ENCODE measurements at places on chromosomes 4 and X.

- DNase-seq = no peak
These were observed 283.2 kb upstream of the CPEB2 start for GRCh38 chr4:14719053-14719452.

- no peak for DNase-seq
These were observed 902.5 kb downstream of the FAM133A start for GRCh38 chrX:94576367-94577004.

- DNase-seq = no peak
These were observed 62.4 kb upstream of the RXFP1 start for GRCh38 chr4:158459085-158459820.

DNA sequence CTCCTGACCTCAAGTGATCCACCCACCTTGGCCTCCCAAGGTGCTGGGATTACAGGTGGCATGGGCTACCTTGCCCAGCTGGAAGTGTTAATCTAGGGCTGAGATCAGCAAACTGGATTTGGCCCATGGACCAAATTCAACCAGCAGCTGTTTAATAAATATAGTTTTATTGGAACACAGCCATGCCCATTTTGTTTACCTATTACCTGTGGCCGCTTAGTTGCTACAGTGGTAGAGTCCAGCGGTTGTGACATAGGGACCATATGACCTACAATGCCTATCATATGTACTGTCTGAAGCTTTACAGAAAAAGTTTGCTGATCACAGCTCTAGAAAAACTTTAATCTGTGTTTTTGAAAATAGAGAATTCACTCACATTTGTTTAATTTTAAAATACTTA lies 17.2 kb upstream of the PDHA1 start:
- DNase-seq = no peak

GRCh38 chr4:31737419-31737818 lies 1017.2 kb downstream of the PCDH7 start:
- DNase-seq = no peak

DNA sequence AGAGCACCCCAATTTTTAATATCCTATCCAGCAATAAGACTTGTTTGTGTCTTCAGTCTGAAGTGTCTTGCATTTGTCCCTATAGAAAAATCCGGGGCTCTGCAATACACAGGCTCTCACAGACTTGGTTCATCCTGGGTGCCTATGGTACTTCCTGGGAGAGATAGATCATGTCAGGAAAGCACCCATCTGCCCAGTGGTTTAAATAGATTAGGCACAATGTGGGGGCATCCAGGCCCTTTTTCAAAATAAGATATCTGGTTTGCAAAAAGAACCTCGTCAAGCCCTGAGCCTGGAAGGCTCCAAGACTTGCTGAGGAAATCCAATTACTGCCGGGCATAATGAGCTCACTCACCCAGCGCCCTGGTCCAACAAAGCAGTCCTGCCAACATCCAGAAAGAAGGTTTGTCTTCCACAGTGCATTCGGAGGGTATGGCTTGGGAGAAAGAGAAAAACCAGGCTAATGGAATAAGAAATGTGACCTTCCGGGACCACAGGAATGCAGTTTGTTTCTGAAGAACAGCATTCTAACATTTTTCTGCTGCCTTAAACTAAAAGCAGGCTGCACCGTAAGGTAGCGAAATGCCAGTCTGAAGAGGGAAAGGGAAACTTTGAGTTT lies 11.6 kb downstream of the JAKMIP1 start:
- no peak for DNase-seq

DNA sequence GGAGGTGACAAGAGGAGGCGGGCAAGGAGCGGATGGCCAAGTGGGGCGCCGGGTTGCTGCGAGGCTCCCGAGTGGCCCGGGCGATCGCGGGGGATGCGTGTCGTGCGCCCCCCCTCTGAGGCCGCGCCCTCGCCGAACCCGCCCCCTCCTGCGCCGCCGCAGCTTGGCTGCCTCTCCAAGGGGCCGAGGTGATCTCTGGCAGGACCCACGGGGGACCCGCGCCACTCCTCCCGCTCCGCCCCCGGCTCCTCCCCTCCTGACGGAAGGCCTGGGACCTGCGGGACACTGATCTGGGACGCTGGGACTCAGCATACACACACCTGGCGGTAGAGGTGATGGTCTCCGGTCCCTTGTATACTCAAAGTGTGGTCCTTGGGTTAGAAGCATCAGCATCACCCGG lies 21.9 kb upstream of the FAM47C start:
- DNase-seq = no peak

DNA sequence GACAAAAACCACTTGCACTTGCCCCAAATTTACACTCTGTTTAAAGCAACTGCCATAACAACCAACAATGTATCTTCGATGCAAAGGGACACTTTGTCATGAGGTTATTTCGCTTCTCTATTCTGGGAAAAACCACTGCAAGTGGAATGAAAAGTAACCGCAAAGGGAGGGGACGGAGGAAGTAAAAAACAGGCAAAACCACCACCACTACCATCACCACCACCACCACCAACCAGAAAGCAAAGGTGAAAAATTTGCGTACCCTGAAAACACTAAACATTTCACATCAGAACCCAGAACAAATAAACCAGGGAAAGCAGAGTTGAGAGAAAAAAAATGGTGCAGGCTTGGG lies 1.2 kb upstream of the N4BP2 start:
- peak; percentile 63 for DNase-seq

- DNase-seq = no peak
These were observed 21.6 kb upstream of the UBA1 start for GRCh38 chrX:47171996-47172395.

DNA sequence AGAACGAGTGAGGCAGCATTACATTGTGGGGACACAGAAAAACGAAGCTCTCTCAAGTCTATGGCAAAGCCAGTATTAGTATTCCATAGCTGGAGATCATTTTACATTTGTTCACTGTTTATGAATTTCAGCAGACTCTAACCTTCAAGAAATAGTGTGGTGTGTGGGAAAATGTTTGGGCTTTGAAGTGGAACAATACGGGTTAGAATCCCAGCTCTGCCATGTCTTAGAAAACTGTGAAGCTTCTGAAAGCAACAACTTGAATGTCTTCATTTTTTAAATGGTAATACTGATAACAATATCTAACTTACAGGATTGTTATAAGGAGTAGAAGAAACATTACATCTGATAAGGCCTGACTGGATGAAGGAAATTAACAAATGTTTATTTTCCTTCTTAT lies 217.7 kb downstream of the NR3C2 start:
- no peak for DNase-seq

DNA sequence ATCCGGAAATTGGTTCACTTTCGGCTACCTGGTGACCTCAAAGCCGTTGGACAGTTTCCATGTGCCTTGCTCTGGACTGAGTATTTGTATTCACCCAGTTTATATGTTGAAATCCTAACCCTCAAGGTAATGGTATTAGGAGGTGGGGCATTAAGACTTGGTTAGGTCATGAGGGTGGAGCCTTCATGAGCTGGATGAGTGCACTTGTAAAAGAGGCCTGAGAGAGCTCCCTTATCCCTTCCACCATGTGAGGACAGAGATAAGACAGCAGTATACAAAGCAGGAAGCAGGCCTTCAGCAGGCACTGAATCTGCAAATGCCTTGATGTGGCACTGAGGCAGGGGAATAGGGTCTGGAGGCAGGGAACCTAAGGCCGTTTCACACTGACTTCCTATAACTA lies 5.3 kb upstream of the OPHN1 start:
- DNase-seq = no peak

All from SW 1271 (cell line).